Stimulated activated CD8-positive, alpha-beta memory T cell treated with anti-CD3 and anti-CD28 coated beads, Interleukin-15, amount 100 ng/mL, for 24 hours (primary cell): ENCODE measurements at places on chromosomes 7 and 10.

- no peak for DNase-seq
Measured at GRCh38 chr7:53035499-53036412, at the start of gene POM121L12. TSS of gene POM121L12 (plus strand) at chr7:53035633. CDS start at chr7:53035672, 39 bp downstream.

- DNase-seq, result no peak
Measured at GRCh38 chr7:100565133-100565571, 8.5 kb downstream of the SAP25 start.

DNA sequence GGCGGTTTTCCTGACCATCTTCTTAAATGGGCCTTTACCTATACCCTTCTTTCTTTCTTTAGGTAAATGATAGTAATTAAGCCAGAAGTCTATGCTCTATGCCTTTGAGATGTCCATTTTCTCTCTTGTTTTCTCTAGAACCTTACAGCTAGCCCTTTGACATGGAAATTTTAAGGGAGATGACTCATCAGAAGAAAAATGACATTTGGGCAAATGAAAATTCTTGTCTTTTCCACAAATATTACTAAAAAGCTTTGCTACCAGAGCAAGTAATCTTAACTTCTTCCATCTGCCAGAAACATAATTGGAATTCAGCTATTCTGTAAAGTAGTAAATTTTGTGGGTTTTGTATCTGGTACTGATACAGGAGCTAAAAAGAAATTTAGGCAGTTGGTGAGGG is 59.5 kb downstream of the CCDC3 start:
- DNase-seq, result no peak

DNA sequence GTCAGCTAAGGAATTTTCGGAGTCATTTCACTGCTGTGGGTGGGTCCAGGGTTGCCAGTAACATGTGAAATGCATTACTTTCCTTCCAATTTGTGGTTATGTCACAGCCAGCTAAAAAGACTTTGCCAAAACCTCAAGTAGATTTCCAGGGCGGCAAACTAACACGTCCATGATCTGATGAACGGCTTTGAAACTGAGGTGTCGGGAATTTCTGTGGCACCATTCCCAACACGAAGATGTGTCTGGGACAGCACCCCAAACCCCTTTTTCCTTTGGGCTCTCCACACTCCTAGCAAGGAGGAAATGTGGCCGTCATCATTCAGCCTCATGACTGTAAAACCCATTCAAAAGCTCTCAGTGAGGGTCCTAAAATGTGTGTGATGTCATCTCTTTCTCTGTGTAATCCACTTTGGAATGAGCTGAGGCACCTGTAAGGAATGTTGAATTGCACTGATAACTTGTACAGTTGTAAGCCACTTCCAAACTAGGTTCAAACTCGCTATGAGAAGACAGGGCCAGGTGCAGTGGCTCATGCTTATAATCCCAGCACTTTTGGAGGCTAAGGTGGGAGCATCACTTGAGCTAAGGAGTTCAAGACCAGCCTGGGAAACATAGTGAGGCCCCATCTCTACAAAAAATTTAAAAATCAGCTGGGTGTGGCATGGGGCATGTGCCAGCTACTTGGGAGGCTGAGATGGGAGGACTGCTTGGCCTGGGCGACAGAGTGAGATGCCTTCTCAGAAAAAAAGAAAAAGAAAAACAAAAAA is 146.1 kb upstream of the FRMD4A start:
- no peak for DNase-seq

GRCh38 chr10:130179640-130180039 is 43.4 kb downstream of the GLRX3 start:
- no peak for DNase-seq

DNA sequence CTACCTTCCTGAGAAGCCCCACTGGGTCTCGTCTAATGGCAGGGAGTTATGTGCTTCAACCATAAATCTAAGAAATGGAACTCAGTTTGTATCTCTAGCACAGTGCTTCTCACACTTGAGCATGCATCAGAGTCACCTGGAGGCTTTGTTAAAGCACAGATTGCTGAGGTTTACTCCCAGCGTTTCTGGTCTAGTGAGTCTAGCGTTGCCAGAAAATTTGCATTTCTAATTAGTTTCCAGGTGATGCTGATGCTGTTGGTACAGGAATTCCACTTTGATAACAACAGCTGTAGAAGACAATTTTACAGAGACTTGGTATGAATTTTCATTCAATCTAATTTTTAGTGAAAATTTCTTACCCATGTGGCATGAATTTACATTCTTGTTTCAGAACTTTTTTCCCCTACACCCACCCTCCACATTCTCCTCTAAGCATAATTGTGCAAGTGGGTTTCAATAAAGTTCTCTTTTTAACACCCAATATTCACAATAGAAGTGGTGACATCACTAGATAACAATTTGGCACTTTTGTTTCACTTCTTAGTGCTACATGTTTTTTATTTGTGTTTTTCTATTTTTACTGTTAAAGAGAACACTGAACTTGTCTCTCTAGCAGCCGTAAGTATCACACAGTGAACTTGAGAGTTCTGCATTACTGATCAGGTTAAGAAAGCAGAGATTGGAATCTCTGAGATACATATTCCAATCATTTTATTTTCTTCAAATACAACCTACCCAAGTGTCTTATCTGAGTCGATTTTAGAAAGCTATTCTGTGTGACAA is 48.4 kb upstream of the BET1 start:
- no peak for DNase-seq

- no peak for DNase-seq
Measured at GRCh38 chr10:63206997-63207811, 74.1 kb downstream of the NRBF2 start.

GRCh38 chr7:9776900-9777299 is 1196.8 kb upstream of the PHF14 start:
- no peak for DNase-seq

DNA sequence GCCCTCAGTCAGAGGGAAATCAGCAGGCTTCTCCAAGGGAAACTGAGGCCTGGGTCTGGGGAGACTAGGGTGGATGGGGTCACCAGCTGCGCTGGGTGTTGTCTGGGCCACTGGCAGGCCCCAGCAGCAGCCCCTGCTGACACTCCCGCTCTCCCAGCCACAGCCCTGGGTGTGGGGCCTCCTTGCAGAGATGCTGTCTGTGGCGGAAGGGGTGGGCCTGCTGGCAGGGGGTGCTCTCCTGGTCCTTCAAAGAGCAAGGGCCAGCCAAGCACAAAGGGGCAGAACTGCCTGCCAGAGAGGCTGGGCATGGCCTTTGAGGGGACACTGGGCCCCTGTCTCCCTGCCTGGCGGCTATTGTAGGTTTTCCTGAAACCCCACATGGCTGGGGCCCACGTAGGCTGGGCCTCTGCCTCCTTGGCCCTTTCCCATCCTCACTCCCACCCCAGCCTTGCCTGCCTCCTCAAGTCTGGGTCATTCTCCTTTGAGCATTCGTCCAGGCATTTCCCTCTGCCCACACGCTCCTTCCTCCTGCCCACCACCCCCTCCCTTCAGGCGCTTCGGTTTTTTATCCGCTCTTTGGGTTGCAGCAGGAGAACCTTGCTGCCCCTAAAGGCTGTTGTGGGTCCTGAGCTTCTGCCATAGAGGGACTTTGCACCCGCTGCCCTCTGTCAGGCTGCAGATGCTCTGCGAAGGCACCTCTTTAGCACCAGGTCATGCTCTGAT is 9.1 kb downstream of the COL13A1 start:
- no peak for DNase-seq

DNA sequence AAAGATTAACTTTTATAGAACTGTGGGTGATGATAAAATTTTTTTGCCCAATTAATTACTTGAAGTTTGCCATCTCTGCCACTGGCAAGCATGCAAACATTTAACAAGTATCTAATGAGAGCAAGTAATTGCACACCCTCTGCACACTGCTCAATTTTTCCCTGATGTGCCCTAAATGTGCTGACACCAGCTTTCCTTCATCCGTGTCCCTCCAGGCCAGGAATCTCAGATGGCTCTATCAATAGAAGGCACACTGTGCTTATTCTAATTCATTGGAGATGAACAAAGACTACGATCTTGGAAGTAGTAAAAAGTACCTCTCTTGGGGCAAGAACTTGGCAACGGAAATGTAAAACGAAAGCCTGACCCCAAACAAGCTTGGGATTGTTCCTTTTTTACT is 212.1 kb downstream of the GPR37 start:
- no peak for DNase-seq
